ENCODE measurements at places on chromosomes 2 and 18.

- no peak for DNase-seq
Measured at GRCh38 chr2:236998758-236999157, 86.9 kb upstream of the COPS8 start.

DNA sequence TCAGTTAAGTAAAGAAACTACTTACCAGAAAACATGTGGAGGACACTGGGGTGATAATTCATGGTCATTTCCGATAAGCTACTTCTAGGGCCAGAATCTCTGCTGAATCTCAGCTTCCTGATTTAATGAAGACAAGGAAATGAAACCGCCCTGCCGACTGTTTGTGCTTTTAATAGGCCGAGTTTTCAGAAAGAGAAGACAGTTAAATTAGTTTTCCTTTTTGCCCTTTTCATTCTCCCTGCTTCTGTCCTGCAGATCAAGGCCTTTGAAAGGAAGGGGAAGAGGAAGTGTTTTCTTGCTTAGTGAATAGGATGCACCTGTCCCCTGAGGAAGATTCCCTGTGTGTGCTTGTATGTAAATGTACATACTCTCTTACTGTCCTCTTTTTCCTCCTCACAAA is 126.6 kb downstream of the SH3RF3 start:
- no peak for DNase-seq

DNA sequence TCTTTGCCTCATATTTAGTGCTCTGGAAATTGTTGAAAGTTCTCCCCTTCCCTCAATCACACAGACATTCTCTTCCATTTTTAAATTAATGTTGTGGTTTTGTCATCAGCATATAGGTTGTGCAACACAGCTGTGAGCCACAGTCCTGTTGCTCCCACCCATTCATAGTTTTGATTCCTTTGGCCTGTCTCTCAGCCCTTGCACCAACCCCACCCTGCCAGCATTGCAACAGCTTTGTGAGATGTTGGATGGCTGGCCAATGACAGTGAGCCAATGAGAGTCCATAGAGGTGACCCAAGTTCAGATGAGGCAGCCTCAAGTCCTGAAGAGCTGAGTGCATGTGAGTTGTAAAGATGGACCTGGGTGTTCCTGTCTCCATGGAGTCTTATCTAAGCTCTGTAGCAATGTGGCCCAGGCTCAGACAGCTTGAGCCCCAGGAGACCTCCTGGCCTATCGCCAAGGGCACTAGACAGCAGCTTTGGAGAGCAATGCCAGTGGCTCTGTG is 775.5 kb downstream of the RNF144A start:
- no peak for DNase-seq

- no peak for DNase-seq
Measured at GRCh38 chr2:238104226-238104690, 4.1 kb downstream of the ESPNL start.

DNA sequence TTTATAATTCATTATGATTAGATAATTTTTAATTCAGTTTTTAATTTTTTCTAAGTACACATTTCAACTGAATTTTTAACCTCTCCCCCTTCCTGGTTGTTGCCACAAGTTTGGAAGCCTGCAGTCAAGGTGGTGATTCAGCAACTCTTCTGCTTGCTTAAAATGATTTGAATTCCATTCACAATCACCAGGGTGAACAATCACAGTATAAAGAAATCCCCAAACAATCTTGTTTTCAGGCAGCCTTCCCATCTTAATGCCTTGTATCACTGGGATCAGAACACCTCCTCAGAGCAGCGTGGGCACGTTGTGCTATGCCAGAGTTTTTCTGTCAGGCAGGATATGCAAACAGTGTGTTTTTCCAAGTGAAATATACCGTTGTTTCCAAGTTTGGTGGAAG is 46.7 kb upstream of the BARD1 start:
- DNase-seq: no peak

GRCh38 chr2:46569061-46569560 is 89.7 kb downstream of the TMEM247 start:
- no peak for DNase-seq
